ENCODE measurements at places on chromosomes 7 and 10.

DNA sequence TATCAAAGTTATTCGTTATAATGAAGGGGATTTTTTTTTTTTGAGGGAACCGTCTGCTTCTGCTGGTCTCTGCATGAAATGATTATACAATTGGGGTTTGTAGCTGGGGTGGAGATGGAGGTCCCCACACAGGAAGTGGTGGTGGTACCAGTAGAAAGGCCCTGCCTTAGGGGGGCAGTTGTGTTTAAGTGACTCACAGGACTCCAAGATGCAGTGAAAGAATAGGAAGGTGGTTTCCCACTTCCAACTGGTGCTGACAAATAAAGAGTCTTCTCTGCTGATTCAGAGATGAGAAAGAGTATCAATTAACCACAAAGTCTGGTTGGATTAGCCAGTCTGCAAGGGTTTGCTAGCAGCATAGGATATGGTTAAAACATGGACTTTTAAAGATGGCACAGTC lies 376.0 kb downstream of the SORCS3 start:
- DNase-seq, result no peak

GRCh38 chr10:78942091-78942501 lies 126.7 kb upstream of the ZMIZ1 start:
- no peak for DNase-seq

DNA sequence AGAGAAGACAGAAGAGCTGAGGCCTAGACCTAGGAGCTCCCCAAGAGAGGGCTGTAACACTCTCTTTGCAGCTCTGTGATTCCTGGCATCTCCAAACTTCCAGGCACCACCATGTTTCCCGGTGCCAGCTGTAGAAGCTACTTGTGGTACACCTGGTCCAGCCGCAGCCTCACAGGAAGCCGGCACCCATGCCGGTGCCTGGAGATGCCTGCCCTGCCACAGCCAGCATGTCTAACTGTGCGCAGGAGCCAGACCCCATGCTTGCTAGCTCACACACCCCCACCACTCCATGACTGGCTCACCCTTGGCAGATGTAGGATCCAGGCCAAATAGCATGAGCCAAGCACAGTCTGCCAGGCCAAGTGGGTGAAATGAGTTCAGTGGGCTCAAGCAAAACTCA lies 211.7 kb upstream of the GNAI1 start:
- DNase-seq, result no peak

GRCh38 chr7:112448891-112449290 lies 1.4 kb upstream of the IFRD1 start:
- DNase-seq, result no peak

DNA sequence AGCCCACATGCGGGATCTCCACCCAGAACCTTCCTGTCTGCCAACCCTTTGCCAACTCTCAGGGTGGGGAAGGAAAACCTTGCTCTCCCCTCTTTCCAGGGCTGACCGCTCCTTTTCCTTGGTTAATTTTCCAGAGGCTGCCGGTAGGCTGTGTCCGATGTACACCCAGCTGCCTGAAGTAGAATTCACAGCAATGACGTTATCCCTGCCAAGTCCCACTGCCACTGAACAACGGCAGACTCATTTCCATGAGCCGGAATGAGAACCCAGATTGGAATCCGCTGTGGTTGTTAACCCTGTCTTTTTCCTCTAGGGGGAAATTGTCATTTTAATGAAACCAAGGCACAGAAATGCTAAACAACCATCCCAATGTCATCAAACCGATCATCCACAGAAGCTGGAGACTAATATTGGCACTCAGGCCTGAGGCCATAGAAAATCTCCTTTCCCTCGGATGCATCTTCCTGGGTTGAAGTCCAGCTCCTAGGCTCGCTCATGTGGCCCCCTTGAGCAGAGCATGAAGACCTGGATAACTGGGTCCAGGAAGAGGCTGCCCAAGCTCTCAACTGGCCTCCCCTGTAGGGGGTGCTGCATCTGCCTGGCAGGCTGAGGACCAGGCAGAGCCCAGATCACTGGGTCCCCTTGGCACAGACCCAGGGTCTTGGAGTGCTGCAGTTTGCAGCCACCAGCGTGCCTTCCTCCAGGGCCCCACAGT lies 30.4 kb downstream of the KLRG2 start:
- DNase-seq, result no peak

GRCh38 chr10:43227911-43228782 lies 38.7 kb downstream of the RASGEF1A start:
- peak; percentile 51 for DNase-seq

- DNase-seq, result no peak
These were observed 109.7 kb downstream of the SLIT1 start for GRCh38 chr10:97075961-97076525.

GRCh38 chr7:102211590-102212550 lies 74.8 kb upstream of the SH2B2 start:
- DNase-seq, result no peak

- DNase-seq, result no peak
These were observed 199.1 kb downstream of the MAD1L1 start for GRCh38 chr7:2033586-2034135.

DNA sequence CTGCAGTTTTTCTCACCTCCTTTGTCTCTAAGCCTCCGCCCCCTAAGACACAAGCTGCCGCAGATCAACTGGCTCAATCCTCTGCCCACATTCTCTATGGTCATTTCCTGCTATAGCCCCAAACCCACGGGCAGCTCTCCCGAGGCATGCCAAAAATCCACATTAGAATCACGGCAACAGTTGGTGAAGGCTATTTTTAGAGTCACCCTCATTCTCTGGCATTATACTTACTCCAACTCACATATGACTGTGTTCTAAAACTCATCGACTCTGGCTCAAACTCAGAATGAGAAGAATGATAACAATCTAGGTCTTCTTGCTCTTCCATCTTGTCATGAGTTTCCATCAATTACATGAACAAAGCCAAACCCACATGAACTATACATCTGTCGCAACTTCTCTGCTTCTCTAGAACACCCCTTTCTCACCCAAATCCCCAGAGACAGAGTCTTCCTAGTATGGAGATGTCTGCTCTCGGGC lies 10.9 kb upstream of the KIAA1549 start:
- no peak for DNase-seq

DNA sequence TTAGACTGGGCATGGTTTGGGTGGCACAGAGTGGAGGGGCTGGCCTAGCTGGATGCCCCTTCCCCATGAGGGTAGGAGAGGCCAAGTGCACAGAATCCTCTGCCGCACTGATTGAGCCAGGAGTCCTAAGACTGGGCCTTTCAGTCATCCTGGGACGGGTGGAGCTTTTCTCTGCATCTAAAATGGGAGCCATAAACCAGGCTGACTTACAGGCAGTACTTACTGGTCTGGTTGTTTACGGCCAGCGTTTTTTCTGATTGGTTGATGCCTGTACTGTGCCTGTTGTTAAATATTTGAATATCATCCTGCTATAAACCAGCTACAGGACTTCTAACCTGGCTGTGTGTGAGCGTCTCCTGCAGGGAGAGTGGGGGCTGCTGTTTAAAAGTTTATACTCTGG lies 107.8 kb downstream of the CDH23 start:
- DNase-seq, result no peak

DNA sequence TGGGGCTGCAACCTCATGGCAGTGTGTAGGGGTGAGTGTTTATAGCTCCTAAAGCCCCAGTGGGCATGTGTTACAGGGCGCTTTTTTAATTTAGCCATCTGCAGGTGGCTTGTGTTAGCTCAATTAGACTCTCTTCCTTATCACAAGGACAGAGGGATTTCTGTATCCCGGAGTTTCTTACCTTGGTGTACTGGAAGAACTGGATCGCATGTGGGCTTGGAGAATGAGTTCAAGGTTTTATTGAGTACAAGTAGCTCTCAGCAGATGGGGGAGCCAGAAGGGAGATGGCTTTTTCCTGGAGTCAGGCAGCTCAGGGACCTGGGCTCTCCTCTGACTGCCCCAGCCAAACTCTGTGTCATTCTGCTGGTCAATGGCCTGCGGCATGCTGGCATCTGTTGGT lies 153.5 kb upstream of the C7orf33 start:
- no peak for DNase-seq

GRCh38 chr7:24812305-24812945 lies 55.2 kb upstream of the GSDME start:
- peak; percentile 74 for DNase-seq

DNA sequence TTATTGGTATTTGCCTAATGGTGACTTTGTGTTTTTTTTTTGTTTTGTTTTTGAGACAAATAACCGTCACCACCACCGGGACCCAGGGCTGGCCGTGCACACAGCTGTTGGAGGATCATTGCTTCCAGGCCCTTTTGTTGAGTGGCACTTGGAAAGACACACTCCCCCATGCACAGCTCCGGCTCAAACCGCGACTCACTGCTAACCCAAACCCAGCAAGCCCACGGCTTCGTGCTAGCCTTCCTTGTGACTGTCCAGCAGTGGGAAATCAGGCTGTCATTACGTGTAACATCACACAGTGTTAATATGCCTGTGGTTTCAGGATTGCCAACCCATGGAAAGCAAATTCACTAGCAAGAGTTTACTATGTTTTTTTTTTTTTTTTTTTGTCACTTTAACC lies 17.4 kb downstream of the BNIP3 start:
- no peak for DNase-seq

DNA sequence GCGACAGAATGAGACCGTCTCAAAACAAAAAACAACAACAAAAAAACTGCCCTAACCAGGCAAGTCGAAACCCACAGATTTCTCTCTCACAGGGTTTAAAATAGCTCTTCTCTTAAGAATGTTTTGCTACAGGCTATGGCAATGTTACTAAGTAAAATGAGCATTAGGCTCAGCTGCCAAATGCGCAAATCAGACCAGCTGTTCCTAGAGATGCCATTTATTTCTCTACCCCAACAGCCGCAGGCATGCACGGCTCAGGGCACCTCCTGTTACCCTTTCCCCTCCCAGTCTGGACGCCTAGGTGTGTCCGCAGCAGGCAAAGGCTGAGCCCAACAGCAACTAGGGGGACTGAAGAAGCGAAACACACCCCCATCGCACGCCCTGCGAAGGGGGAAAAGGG lies 168.3 kb upstream of the MBL2 start:
- no peak for DNase-seq

GRCh38 chr7:12637819-12638592 lies 49.4 kb upstream of the ARL4A start:
- no peak for DNase-seq

DNA sequence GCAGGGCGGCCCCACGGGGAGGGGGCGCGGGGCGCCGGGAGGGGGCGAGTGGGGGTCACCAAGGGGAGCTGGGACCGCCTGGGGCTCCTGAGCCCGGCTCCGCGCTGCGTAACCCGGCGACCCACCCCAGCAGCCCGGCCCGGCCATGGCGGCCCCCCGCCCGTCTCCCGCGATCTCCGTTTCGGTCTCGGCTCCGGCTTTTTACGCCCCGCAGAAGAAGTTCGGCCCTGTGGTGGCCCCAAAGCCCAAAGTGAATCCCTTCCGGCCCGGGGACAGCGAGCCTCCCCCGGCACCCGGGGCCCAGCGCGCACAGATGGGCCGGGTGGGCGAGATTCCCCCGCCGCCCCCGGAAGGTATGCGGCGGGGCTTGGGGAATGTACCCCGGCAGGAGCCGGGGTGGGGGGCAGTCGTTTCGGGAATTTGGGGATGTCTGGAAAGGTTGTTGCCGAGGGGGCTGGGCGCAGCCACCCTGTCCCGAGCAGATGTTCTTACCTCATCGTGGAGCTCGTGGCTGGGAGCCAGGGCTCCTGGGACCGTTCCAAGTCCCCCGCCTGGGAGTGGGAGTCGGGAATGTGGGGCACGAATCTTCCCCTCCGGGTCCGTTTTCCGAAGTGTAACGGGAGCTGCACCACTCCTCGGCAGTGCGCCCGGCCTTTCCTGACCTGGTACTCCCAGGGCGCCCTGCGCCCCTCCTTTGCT lies 431 bp downstream of the ZYX start:
- DNase-seq, result peak; percentile 68

GRCh38 chr7:55517191-55517633 lies 55.1 kb downstream of the VOPP1 start:
- DNase-seq, result peak; percentile 76

- no peak for DNase-seq
These were observed 11.6 kb downstream of the SCART1 start for GRCh38 chr10:133465191-133465949.

DNA sequence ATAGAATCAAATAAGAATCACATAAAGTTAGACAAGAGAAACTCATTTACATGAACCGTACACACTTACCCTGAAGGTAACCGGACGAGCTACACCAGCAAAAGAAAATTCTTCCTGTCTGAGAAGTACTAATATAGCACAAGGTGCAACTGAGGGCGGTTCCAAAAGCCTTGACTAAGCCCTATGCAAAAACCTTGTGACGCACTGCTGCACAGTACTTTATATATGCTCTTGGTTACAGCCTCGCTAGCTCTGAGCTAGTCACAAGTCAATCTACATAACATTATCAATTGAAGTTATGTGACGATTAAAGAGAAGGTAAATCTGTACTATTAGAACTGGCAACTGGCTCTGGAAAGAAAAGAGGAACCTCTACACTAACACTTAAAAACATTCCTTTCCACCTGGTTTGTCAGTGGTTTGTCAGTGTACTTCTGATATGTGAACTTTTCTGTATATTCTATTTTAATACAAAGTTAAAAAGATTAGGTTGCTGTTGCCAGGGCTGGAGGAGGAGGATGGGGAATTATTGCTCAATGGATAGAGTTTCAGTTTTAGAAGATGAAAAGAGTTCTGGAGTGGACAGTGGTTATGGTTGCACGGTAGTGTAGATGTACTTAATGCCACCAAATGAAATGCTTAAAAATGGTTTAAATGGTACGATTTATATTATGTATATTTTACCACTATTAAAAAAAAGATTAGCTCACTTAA lies 21.6 kb downstream of the NT5C3A start:
- peak; percentile 61 for DNase-seq

DNA sequence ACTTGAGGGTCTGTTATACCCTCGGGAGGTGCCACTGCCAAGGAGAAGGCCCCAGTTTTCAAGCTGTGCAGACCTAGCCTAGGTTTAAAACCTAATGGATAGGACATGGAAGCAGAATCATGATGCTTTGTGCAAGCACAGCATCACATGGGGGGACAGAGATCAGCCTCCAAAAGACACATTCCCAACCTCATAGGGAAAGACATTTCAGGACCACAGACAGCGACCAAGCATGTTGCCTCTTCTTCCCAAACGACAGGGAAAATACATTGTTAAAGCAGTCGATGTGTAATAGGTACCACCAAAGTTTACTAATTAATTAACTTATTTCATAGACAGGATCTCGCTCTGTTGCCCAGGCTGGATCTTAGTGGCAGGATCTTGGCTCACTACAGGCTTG lies 573.9 kb downstream of the TCERG1L start:
- no peak for DNase-seq

DNA sequence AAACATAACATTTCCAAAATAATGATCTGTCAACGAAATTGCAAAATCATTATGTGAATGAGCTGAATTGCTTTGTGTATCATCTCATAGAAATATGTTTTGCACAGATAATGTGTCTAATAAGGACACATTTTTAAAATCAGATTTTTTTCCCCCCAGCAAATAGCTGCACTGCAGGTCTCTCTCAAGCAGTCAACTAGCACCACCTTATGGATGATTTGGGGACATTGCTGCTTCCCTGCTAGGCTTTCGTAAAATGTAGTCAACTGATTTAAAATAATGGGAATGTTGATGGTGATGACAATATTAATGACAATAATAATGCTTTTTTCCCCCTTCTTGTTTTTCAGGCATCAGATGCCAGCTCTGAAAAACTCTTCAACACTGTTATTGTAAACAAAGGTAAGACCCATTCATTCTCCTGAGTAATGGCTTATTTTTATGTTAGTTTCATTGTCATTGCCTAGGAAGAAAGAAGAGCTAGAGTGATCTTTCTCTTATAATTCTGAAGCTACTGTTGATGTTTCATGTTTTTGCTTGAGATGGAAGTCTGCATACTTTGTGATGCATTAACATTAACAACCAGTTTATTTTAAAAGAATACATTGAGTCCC lies 433.6 kb upstream of the GALNT17 start:
- no peak for DNase-seq

GRCh38 chr7:27185013-27185853 lies at the start of gene HOXA11:
TSS of gene HOXA11 (minus strand) at chr7:27185232. CDS start at chr7:27185144, 88 bp downstream.
- DNase-seq, result peak; percentile 55
